Activated T-helper 2 cell treated with anti-CD3 and anti-CD28 coated beads, Interferon-gamma antibody, Interleukin-2, Interleukin-4, amounts not matched to agents 10 μg/mL and 5 μg/mL and 100 μg/mL, durations not matched to agents 14 hours and 24 hours and 36 hours (primary cell): ENCODE measurements at places on chromosomes 7 and 10.

DNA sequence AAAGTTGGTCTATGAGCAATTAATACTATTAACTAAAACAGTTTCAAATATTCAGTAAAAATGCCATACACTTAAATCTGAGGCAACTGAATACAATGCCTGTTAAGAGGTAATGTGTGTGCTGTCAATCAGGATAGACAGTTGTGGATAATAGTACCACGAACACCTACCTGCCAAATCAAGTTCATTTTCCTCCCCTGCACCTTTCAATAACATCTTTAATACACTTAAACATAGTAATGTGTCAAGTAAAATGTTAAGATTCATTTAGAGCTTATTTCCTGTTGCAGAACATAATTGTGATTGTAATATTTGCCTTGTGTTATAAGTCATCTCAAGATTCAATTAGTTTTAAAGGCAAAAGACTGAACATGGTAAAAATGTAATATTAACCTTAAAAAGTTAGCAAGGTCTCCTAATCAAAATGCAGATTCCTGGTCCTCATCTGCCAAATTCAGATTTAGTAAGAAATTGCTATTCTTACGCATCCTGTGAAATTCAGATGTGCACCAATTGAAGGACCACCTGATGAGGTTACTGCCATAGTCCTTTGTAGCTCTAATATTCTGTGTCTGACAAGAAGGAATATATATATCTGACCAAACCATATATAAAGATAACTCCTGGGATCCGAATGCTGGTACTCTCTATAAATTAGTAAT is 37.1 kb downstream of the COL1A2 start:
- no peak for DNase-seq

GRCh38 chr7:17369691-17370426 is 71.4 kb downstream of the AHR start:
- no peak for DNase-seq

GRCh38 chr7:74084722-74085578 is 1.3 kb downstream of the LIMK1 start:
- no peak for DNase-seq

DNA sequence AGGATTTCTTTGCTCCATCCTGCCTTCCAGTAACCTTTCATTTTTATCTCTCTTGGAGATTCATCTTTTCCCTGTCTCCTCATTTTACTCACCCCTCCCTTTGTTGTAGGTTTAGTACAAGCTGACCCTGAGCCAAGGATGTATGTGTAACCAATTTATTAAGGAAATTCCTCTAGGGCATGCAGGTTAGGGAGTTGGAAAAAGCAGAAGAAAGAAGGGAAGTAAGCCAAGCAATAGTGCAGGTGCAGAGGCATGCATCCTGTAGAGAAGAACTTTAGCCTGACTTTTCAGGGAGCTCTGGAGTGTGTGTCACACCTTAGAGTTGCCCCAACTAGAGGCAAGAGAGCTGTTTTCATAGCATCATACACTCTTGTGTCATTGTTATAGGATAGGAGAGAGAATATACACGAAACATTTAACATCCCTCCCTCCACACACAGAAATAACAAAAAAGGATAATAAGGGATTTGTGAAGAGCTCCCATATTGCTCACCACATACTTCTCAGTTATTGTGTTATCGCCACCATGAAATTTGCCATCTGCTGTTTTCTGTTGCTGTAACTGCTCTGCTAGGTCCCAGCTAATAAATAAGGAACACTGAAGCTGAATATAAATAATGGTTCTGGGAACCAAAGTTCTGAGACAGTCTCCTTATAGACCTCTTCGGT is 21.8 kb upstream of the SEMA3C start:
- no peak for DNase-seq

DNA sequence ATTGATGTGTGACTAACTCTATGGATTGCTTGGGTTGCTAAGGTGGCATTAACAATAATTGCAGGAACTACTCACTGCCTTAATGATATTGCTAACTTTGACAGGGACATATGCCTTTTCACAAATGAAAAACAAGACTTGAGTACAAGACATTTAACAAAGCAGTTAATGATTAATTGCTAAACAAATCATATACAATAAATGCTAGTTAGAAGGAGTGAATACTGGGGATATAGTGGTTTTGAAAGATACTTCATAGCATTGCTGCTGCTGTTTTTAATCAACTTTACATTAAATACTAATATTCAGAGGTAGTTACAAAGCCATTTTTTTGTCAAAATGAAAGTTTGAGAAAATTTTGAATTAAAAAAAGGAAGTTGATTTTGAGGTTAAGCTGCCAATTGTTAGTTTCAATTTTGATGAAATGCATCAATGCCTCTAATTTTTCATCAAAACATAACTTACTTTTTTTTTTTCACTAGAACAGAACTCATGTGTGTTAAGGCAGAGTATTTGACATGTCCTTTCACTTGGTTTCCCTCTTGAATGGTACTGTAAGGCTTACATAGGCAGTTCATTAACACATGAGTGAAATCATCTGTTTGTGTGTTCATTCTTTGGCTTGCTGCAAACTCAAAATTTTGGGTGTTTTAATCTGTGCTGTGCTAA is 106.2 kb upstream of the SEMA3D start:
- DNase-seq, result no peak
